ENCODE measurements at places on chromosomes 12 and 14.

GRCh38 chr14:91496790-91497189, 13.3 kb downstream of the PPP4R3A start:
- DNase-seq: no peak

DNA sequence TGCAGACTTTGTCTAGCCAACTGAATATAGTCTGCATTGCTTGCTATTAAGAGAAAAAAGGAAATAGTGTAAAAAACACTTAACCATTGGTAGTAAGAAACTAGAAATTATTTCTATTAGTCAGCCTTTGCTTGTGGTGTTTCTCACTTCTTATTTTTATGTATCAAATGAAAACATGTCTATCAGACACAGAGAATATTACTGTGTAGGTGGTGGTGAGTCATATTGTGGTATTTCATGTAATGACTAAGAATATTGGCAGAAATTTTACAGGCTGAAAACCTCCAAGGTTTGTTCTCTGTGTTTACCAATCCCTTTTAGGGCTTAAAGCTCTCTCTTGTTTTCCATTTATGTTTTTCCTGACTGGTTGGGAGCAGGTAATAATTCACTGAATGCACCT, 87.2 kb downstream of the DAAM1 start:
- no peak for DNase-seq

- DNase-seq: no peak
Measured at GRCh38 chr12:1939801-1940607, 21.6 kb upstream of the CACNA2D4 start.

GRCh38 chr12:95022477-95022876, 19.0 kb upstream of the NDUFA12 start:
- no peak for DNase-seq

GRCh38 chr12:39490500-39491282, 47.8 kb upstream of the KIF21A start:
- DNase-seq: no peak

DNA sequence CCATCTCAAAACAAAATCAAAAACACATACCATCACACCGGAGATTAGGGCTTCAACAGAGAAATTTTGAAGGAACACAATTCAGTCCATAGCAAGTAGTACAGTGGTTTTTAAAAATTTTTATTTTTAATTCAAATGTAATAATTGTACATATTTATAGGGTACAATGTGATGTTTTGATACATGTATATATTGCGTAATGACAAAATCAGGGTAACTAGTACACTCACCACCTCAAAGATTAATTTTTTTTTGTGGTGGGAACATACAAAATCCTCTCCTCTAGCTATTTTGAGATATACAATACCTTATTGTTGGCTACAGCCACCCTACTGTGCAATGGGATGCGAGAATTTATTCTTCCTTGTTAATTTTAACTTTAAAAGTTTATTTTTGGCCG, 26.0 kb upstream of the ETFBKMT start:
- no peak for DNase-seq

DNA sequence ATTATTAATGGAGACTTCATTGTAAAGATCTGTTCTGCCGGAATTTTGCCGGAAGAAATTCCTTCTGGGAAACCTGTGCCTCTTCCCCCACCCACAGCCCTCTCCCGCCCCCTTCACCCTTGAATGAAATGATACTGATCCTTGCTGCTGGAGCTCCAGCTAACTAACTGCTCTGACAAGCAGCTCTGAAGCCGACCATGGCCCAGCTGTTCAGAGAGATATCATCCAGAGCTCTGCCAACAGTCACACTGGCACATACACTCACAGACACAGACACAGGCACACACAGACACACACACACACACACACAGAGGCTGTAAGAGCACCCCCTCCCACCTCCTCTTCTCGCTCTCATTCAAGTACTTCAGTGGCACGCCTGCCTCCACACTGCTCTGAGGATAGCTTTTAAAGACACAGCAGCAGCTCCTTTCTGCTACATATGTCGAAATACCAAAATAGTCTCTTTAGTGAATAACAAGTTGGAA, 88.6 kb downstream of the R3HDM2 start:
- DNase-seq: no peak

DNA sequence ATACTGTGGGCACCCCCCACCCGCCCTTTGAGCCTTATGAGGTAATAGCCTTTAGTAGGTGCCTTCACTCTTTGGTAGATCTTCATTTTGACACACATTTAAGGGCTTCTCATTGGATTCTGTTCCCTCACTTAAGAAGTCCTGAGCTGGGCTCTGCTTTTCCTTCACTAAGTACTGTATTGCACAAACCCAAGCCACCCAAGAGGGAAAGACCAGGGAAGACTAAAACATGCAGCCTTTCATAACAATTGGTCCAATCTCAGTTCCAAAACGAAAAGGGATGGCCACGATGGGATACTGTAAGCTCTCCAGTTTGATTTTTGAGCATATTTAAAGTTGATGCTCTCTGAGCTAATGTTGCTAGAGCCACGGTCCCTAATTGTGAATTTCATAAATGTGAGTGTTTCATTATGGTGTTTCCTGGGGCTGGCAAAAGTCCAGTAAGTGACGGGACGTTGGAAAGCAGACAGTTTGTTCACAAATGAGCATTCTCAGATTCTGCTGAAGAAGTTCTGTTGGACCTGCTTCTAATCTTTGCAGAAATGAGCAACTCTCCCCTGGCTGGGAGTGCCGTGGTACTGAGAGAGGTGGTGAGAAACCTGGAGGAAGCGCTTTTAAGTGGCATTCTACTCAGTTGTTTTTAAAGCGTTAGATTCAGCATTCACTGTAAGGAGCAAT, 9.4 kb downstream of the SSPN start:
- no peak for DNase-seq

DNA sequence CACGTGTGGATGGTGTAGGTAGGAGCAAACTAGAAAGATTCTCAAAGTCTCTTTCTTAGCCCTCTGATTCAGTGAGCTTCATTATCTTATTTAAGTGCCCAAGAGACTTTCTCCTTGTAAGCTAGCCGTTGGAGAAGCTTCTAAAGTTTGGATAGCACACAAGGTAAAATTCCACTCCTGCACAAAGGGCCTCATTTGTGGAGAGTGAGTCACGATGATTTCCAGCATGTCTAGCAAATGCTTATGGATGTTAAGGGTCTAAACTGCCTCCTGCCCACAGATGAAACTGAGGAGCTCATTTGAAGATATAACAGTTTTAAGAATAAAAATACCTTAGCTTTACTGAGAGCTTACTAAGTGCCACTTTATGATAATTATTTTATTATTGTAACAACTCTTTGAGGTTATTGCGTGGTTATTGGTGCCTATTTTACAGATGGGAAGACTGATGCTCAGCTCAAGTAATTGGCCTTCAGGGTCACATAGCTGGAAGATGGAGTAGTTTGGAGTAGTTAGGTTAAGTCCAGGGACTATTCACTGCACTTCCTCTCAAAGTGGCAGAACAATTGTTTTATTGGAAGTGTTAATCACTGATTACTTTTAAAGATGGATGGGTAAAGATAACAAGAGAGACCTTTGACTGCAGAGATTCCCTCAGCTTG, 78.7 kb upstream of the HIF1A start:
- no peak for DNase-seq

- DNase-seq: no peak
Measured at GRCh38 chr14:56199982-56200577, 81.9 kb downstream of the PELI2 start.

DNA sequence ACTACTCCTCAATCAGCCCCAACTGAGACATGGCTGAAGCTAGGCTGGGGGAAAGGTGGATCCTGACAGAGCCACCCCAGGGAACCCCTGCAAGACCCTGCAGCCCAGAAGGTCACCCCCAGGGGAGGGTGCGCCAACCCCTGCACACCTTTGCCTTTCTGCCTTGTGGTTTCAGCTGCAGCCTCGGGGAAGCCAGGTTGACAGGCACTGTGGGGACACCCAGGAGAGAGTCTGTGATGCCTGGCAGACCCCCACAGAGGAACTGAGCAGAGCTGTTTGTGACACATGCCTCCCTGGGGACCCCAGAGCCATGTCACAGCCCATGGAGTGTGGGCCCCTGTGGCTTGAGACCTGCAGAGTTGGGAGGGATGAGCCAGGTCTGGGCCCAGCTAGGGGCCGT, 11.8 kb upstream of the HHIPL1 start:
- no peak for DNase-seq

- no peak for DNase-seq
Measured at GRCh38 chr12:71108355-71108754, 49.4 kb downstream of the TSPAN8 start.

DNA sequence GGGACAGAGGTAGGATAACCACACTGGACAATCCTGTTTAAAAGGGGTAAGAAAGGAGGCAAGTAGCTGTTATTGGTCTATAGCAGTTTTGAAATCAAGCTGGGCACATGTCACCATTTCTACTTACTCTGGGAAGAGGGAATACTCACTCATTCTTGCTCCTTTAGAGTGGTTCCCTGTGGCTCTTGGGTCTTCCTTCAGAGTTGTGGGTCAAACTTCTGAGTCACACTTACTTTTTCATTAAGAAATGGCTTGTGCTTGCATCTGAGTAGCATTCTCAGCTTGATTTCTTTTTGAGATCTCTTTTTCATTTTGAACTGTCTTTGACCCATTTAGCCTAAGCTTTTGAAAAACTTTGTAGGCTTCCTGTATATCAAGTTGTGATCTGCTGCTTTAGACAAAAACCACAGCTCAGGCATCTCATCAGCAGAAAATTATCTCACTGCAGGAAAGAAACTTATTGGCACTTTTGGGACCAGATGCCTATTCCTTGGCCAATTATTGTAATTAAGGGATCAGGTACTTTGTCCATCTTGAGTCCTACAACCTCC, 122.2 kb downstream of the AEBP2 start:
- no peak for DNase-seq

- DNase-seq: no peak
Measured at GRCh38 chr12:46752396-46752795, 73.4 kb downstream of the SLC38A4 start.

DNA sequence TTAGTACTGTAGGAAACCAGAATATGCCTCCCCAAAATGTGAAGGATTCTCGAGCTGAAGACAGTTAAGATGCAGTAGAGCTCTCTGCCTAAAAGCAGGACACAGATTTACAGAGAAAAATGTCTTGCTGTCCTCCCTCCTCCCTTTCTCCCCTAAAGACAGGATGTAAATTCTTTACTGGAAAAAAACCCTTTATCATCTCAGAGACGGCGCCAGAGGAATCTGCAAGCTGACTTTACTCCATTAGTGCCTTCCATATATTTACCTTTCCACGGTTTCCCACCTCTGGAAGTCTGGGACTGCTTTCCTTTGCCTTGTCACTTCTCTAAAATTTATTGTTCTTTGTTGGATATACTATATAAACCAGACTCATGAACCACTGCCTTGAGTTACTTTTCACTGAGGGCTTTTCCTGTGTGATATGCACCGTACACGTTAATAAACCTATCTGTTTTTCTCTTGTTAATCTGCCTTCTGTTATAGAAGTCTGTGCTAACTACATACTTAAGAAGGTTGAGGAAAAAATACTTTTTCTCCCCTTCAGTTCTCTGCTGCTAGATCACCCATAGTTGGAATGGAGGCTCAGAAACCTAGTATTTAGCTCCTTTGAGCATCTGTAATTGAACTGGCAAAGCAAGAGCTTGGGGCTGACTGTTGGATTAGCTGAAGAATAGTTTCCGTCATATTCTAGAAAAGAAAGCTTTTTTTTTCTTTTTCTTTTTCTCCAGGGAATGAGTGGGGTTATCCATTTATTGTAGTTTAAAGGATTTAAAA, 99.9 kb downstream of the RAD51B start:
- DNase-seq: no peak

- no peak for DNase-seq
Measured at GRCh38 chr14:77353469-77354141, 23.3 kb downstream of the TMED8 start.

DNA sequence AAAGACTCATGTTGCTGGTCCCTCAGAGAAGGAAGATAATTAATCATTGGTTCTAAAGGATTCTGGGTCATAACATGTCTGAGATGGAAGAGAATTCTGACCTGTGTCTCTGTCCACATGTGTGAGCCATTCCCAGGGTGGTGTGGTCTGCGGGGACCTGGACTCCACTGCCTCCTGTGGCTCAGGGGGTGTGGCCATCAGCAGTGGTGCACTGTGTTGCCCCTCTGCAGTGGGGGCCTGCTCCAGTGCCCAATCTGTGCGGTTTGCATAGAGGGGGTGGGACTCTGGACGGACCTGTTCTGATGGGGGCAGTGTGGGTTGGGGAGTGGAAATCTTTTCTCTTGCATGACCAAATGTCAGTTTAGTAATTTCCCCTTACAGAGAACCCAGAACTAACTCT, 13.5 kb downstream of the KRT85 start:
- no peak for DNase-seq

GRCh38 chr14:68788996-68789820, 3.7 kb downstream of the ZFP36L1 start:
- DNase-seq: no peak

- no peak for DNase-seq
Measured at GRCh38 chr14:96711559-96712267, 85.5 kb upstream of the VRK1 start.

GRCh38 chr12:26520869-26521268, 312.1 kb downstream of the ITPR2 start:
- no peak for DNase-seq

DNA sequence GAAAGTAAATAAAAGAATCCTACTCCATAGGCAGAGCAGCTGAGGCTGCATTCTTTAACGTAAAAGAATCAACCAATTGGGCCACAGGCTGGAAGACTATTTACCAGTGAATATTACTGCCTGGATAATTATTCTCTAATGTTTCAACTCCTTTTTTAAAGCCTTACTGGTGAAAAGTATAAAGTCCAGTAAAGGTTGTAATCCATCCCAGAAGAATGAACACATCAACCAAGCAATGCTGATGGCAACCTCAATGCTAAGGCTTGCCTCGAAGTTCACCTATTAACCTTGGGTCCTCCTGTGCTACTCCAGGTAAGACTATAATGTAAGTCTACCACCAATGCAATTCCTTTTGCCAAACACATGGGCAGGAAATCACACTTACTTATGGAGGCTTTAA, 77.3 kb downstream of the ATXN2 start:
- DNase-seq: no peak

GRCh38 chr12:121916719-121917118, 1.7 kb upstream of the CFAP251 start:
- no peak for DNase-seq

DNA sequence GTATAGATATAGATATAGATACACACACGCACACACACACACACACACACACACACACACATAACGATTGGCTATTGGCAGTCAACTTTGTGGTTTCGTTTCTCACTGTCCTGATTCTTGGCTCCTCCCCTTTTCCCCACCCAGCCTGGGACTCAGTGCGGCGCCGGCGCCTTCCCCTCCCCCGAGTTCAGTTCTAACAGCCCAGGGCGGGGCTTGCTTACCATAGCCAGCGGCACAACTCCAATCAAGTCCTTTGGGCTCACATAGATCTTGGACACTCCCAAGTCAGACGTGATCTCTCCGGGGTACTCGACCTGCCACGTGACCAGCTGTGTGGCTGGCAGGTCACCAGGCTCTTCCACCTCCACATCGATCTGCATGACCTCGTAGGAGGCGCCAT, 484.1 kb downstream of the GLT1D1 start:
- DNase-seq: no peak

DNA sequence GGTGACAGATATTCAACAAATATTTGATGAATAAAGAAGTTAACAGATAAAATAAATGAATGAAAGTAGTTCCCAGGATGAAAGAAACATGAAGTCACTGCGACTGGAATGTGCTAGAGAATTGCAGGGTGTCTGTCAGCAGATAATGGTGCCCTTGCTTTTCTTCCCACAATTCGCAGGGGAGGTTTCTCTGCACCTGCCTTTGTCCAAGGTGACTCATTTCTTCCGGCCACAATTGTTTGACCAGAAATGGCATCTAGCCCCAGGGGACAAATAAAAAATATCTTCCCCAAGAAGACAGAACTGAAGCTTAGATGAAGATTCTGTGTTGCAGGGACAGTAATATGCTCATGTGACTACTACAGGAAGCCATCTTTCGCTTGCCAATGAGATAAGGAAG, 316.1 kb upstream of the TBX3 start:
- no peak for DNase-seq
